Astrocyte (in vitro differentiated cells and primary cell): ENCODE measurements at places on chromosomes 6 and 20.

DNA sequence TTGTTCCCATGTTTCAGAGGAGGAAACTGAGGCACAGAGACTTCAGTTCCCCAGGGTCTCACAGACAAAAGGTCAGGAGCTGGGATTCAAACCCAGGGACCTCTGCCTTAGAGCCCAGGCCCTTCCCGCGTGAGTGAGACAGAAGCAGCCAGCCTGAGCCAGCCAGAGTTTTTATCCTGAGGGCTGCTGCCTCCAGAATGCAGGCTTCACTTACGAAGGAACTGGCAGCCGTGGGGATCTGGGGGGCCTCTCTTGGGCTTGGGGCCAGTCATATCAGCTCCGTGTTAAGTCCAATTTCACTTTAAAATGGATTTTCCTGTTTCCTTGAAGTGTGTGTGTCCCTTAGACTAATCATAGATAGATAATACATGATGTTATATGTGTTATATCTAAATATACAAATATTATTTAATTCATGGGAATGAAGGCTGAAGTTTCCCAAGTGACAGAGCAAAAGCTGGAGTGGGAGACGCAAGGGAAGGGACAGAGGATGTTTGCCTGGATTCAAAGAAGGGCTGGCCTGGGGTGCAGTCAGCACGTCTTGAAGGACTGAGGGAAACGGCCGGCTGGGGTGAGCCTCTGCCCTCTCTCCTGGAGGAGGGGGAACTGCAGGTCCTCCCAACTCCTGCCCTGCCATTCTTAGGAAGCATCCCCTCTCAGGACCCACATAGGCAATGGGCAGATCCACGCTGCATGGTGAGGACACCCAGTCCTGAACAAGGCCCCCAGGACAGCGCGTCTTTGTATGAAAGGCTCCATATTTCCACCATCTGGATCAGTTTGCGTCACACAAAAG lies 320.1 kb downstream of the CDH4 start:
- DNase-seq: no peak

GRCh38 chr6:2942914-2943563 lies 28.3 kb downstream of the SERPINB6 start:
- no peak for DNase-seq

GRCh38 chr6:102798636-102799035 lies 1405.1 kb downstream of the GRIK2 start:
- DNase-seq: no peak

- DNase-seq: no peak
Measured at GRCh38 chr20:14093652-14094051, 98.3 kb downstream of the MACROD2 start.

DNA sequence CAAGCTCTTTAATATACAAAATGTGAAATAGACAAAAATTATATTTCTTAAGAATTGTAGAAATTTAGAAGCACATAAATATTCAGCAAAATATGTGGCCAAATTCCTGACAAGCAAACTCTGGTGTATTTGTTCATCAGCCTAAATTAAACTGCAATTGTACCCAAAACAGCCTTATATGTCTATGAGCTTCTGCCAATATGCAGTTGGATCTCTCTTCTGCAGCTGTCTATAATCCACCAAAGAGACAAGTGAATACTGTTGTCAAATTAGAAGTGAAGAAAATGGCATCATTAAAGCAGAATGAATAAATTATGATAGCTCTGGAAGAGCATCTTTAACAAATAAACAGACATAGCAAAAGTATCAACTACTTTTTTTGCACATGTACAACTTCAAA lies 755.7 kb downstream of the GRIK2 start:
- no peak for DNase-seq

- no peak for DNase-seq
Measured at GRCh38 chr6:97067045-97067444, 142.5 kb downstream of the KLHL32 start.
